ENCODE measurements at places on chromosomes 5 and 9. TPM values are rescaled to one million over a fixed set of nuclear protein-coding genes. Genes with fewer than 3 reads are reported as not detected.

TAF11L5 gene
- not detected for total RNA-seq

- H3K27me3 ChIP-seq = no peaks in the 10 kb centered on the region
- no peaks in the 10 kb centered on the region for H3K36me3 ChIP-seq
- no peak overlapping the region for H3K4me3 ChIP-seq
- no peak overlapping the region for H3K27ac ChIP-seq
- H3K4me1 ChIP-seq = no peaks in the 10 kb centered on the region
- no peak for DNase-seq
Observed at GRCh38 chr5:44332285-44332971, 56.8 kb downstream of the FGF10 start.

- no peak overlapping the region for H3K27ac ChIP-seq
- DNase-seq = no peak
- no peak overlapping the region for H3K4me3 ChIP-seq
- H3K27me3 ChIP-seq = no peaks in the 10 kb centered on the region
- H3K36me3 ChIP-seq = no peaks in the 10 kb centered on the region
Observed at GRCh38 chr5:89536020-89536419, 653.0 kb upstream of the MEF2C start.

FOXD4L6 gene
- 0.20 TPM for total RNA-seq

GABRA1 gene
- not detected for total RNA-seq

DNA sequence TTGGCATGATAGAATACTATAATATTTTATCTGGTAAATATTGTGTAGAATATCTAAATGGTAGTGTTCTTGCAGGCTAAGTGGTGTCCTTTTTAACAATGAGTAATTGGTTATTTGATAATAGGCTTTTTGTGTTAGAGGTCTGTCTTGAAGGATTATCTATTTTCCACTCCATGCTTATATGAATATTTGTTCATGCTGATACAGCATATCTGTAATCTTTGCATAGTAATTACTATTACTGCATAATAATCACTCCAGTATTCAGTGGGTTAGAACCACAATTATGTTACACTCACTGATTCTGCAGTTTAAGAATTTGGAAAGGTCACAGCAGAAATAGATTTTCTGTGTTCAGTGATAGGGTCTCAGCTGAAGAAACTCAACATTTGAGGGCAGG is 1229.9 kb downstream of the MAT2B start:
- no peaks in the 10 kb centered on the region for H3K4me1 ChIP-seq
- H3K27me3 ChIP-seq = no peaks in the 10 kb centered on the region
- no peak for DNase-seq
- no peak overlapping the region for H3K4me3 ChIP-seq
- no peaks in the 10 kb centered on the region for H3K36me3 ChIP-seq
- H3K27ac ChIP-seq = no peak overlapping the region

GRCh38 chr5:168879929-168880328 is 300.8 kb upstream of the PANK3 start:
- H3K4me3 ChIP-seq = no peak overlapping the region
- H3K36me3 ChIP-seq = no peaks in the 10 kb centered on the region
- H3K27me3 ChIP-seq = peaks cover 87% of the 10 kb centered on the region
- no peak overlapping the region for H3K27ac ChIP-seq
- no peaks in the 10 kb centered on the region for H3K4me1 ChIP-seq

GRCh38 chr5:159444441-159445082 is 114.3 kb upstream of the IL12B start:
- H3K27ac ChIP-seq = no peak overlapping the region
- H3K27me3 ChIP-seq = no peaks in the 10 kb centered on the region
- H3K36me3 ChIP-seq = no peaks in the 10 kb centered on the region
- peak; percentile 65 for DNase-seq
